IPS DF 6.9 (cell line): ENCODE measurements at places on chromosomes 2 and 18.

- no peak for DNase-seq
These were observed 19.4 kb downstream of the TOGARAM2 start for GRCh38 chr2:29000481-29000880.

DNA sequence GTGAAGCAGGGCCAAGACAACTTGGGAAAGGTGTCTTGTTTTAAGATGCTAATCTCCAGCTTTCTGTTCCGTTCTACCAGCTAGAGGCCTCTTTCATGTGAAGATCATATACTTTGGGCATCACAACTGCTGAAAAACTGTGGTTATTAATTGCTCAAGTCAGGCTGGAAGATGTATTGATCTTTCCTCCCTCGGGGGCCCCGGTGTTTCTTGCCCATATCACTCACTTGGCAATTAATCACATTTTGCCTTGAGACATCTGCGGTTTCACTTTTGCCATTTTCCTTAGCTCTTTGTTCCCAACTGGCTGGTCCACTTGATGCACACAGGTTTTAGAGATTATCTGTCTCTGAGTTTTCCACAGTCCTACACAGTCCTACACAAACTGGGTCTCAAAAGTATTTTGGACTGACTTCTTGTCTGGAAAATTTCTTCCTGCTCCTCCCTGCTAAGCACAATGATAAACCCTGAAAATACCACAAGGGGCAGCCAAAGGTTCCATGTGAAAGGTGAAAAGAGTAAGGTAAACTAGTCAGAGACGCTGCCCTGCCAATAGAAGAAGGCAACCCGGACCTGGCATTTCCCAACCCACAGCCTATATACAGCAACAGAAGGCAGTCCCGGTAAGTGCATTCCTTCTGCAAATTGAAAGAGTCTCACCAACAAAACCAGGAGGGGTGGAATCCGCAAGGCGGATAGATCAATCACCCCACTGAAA, 181.0 kb downstream of the AFF3 start:
- DNase-seq, result no peak

GRCh38 chr18:5103693-5104092, 93.4 kb downstream of the AKAIN1 start:
- DNase-seq, result no peak

DNA sequence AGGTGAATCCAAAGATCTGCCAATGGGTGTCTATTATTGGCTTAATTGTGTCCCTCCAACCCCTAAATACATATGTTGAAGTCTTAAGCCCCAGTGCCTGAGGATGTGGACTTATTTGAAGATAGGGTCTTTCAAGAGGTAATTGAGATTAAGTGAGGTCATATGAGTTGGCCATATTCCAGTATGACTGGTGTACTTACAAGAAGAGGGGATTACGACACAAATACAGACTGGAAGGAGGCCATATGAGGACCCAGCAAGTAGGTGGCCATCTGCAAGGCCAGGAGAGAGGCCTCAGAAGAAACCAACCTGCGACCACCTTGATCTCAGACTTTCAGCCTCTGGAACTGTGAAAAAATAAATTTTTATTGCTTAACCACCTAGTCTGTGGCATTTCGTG, 121.1 kb upstream of the FN1 start:
- DNase-seq, result no peak

DNA sequence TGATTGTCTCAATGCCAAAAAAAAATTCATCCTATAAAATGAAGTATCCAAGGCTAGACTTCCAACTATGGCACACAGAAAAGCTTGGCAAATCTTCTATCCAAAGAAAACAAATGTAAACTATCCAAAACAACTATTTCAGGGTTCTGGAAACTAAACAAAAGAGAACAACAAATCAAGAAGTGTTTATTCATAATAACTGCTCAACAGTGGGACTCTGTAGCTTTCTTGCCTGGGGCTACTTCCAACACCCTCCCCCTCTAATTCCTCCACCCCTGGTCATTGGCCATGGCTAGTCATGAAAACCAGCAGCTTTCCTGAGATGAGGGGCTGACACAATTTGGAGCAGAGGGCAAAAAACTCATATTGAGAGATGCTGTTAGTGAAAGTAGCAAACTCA, 107.0 kb downstream of the EXOC6B start:
- DNase-seq, result no peak

DNA sequence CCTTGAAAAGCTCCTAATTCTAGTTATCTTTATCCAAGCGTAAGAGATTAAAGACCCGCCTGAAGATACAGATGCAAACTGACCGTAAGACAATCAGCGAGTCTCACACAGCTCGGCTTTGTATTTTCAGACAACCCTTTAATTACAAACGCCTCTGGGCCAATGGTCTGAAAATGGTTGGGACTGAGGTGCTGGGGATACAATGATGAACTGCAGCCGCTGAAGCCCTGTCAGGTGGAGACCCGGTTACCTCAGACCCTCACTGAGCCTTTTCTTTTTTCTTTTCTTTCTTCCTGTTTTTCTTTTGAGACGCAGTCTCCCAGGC, 715 bp upstream of the CFAP36 start:
- no peak for DNase-seq

GRCh38 chr2:17306706-17307105, 211.5 kb downstream of the RAD51AP2 start:
- DNase-seq, result no peak

GRCh38 chr2:232980683-232981082, 32.4 kb downstream of the NGEF start:
- no peak for DNase-seq

DNA sequence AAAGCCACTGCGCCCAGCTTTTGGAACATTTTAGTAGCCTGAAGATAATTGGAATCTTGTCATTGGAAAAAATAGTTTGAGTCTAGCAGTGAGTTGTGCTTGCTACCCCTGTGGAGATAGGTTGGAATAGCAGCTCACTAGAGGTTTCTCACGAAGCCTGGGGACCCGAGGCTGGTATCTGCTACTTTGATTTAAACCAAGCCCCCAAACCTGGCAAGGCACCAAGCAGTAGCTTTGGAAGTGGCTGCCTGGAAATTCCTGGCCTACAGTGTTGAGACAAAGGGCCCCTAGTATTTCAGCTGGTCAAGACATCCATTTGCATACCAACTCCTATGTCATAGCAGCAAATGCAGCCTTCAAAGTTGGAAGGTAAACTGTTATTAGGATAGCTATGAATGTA, 42.1 kb downstream of the NOP58 start:
- DNase-seq, result no peak
